ENCODE measurements at places on chromosomes 2 and 18.
A peak's percentile ranks its signal among the peaks of the same experiment; 100 is the strongest.

DNA sequence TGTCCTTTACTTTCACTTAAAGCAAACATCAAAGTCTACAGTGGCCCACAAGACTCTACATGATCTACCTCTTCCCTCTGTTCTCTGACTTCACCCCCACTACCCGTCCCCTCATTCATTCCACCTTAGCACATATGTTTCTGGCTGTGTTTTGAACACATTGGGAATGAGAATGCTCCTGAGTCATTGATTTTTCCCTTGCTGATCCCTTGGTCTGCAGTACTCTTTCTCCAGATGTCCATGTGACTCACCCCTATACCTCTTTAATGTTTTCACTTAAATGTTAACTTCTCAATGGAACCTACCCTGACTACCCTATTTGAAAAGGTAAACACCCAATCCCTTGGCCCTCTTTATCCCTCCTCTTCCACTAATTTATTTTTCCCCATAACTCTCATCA lies 30.7 kb upstream of the FRZB start:
- peak; percentile 27 for DNase-seq

GRCh38 chr2:110883406-110883805 lies 151.0 kb downstream of the ACOXL start:
- DNase-seq = no peak

DNA sequence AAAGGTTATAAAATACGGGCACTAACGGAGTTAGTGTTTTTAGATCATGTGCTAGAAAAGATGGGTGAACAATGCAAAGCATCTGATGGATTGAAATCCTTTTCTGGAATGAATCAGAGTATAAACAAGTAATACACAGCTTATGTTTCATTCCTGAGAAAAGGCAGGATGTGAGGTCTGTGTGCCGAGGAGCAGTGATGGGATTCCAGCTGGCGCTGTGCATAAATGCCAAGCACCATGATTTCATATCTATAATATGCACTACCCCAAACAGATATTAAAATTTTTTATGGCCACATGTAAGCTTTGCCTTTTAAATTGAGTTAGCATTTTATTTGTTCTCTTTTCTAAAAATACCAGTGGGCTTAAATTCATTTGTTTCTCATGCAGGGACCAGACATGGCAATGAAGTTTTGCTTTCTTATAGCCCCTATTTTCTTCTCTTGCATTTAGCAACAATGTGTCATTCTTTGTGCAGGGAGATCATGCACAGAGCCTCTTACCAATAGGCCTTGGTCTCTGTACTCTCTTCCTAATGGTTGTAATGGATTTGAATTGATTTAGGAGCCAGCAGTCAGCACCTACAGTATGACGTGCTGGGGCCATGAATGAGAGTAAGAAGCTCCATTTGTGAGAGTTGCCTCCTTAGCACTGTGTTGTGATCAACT lies 323.9 kb downstream of the SLC8A1 start:
- peak; percentile 83 for DNase-seq

DNA sequence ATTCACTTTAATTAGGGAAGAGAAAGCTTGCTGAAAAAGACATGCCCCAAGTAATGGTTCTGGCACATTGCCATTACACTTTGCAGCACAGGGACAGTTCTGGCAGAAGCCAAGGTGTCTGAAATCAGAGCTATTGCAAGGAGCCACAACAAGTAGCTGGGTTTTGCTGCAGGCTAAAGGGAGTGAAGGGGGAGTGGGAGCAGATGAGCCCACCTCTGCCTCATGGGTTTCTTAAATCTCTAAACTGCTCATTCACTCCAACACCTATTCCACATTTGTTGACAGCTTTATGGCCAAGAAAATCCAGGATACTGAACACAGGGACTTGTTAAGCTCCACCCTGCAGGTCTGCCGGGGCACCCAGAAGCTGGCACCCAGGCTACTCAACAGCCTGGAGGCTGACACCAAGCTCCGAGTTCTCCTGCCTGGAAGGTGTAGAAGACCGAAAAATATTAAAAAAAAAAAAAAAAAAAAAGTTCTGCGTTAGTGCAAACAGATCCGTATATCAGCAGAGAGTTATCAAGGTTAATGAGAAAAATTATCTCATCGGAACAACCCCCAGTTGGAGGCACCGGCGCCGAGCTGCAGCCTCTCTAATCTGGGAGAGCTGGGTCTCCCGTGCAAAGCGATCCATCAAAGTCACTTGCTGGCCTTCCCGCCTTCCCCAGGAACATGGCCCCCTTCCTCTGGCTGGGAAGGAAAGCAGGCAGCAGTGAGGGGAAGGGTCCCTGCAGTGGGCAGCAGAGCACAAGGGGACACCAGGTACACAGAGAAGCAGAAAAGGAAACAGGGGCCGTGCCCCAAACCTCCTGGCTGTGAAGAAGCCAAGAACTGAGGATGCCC lies 123.7 kb downstream of the HNMT start:
- DNase-seq = no peak

GRCh38 chr2:148994341-148994740 lies 44.2 kb upstream of the LYPD6B start:
- DNase-seq = no peak

DNA sequence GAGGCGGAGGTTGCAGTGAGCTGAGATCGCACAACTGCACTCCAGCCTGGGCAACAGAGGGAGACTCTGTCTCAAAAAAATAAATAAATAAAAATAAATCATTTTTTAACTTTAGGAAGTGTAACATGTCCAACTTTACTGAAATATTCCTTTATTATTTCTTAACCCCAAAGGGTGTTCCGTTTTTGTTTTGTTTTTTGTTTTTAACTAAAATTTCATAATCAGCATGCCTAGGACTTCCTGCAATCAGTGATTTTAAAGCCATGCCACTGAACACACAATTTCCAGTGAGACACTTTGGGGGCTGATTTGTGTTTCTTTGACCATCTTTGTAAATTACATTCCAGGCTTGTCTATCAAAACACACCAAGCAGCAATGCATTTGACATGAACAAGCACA lies 7.1 kb downstream of the CATIP start:
- no peak for DNase-seq

DNA sequence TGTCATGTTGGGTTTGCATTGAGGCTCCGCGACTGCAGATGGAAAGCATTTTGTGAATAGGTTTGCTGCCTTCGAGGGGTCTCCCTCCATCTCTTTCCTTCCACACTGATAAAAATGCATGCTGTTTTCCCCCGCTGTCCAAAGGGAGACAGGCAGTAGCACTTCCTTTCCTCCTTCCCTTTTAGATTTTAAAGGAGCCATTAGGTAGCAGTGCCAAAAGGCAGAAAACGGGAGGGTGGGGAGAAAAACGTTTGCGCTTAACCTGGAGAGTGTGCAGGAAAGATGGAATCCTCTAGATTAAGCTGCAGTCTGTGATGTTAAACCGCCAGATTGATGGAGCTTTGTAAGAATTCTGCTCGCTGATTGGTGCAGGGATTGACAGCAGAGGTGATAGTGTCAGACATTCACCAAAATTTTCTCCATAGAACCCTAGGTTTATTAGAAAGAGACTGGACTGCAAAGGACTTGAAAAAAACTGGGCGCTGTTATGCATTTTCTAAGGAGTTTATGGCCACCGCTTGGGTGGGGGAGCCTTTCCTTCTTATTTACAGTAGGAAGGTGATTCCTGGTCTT lies 688 bp downstream of the MAPRE2 start:
- DNase-seq = no peak

- DNase-seq = peak; percentile 42
Measured at GRCh38 chr2:104406261-104406726, 447.6 kb upstream of the POU3F3 start.

- DNase-seq = no peak
Measured at GRCh38 chr18:62524440-62525200, 1.8 kb downstream of the ZCCHC2 start.

DNA sequence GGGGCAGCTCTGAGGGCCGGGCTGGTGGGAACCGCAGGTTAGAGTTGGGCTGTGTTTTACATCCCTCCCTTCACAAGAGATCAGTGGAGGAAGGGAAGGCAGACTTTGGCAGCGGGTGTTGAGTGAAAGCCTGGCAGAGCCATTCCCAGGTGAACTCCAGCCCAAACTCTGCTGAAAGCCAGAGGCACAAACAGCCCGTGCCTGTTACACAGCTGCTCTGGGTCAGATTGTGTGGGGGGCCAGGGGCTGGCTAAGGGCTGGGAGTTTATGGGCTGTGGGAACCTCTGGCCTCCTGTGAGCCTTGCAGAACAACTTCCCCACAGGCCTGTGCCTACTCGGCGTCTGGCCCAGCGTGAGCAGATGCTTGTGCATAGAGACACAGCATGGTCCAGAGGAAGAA lies 286.8 kb downstream of the CLIP4 start:
- no peak for DNase-seq

- DNase-seq = peak; percentile 63
Measured at GRCh38 chr2:157438863-157439823, 4.7 kb downstream of the CYTIP start.

Data from fibroblast of skin of left quadriceps (primary cell).